Stimulated activated CD4-positive, alpha-beta T cell treated with anti-CD3 and anti-CD28 coated beads, TNF-alpha, amount 100 ng/mL, for 48 hours (primary cell): ENCODE measurements at places on chromosomes 13 and 19.
A peak's percentile ranks its signal among the peaks of the same experiment; 100 is the strongest.

GRCh38 chr19:46787331-46788261 is 798 bp downstream of the SLC1A5 start:
- DNase-seq = peak; percentile 22

GRCh38 chr19:19368087-19368486 is 37.4 kb upstream of the GATAD2A start:
- DNase-seq = no peak

GRCh38 chr19:52248241-52248640 is 21.1 kb upstream of the ZNF766 start:
- peak; percentile 44 for DNase-seq

DNA sequence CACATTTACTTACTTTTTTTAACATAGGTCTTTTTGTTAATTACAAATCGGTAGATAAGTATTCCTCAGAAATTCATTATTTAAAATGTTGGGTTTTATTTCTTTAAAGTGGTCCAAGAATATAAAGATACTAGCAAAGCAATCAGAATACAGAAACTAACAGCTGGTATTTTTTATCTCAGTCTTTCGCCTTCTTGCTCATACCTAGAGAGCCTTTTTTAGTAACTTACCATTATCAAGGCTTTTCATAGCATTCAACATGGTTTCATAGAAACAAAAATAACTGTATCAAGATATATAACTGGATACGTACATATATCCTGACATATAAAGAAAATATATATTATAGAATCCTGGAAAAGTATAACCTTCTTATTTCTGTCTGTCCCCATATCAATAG is 227.8 kb upstream of the MIR17HG start:
- DNase-seq = no peak

DNA sequence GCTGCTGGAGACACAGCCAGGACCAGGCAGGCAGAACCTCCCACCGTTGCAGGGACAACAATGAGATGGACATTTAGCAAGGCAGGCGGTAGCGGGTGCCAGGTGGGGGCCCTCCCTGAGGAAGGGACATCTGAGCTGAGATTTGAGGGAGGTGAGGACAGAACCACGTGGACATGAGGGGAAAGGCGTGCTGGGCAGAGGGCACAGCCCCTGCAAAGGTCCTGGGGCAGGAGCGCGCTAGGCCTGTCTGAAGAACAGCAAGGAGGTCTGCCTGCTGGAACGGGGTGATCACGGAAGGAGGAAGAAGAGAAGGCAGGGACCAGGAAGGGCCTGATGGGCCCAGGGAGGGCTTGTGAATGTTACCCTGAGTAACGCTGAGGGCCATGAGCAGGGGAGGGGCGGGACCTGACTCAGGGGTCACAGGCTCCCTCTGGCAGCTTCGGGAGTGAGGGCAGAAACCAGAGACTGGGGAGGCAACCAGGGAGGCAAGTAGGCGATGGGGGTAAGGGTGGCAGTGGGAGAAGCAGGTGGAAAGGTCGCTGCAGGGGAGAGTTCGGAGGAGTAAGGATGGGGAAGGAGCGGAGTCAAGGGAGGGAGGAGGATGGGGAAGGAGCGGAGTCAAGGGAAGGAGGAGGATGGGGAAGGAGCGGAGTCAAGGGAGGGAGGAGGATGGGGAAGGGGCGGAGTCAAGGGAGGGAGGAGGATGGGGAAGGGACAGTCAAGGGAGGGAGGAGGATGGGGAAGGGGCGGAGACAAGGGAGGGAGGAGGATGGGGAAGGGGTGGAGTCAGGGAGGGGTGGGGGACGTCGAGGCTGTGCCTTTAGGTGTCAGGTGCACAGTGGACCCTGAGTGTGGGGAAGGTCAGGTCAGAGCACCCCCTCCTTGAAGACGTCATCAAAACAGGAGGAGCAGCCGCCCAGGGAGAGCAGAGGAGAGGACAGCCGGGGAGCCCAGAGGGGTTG is 15.7 kb upstream of the B3GNT3 start:
- DNase-seq = no peak

DNA sequence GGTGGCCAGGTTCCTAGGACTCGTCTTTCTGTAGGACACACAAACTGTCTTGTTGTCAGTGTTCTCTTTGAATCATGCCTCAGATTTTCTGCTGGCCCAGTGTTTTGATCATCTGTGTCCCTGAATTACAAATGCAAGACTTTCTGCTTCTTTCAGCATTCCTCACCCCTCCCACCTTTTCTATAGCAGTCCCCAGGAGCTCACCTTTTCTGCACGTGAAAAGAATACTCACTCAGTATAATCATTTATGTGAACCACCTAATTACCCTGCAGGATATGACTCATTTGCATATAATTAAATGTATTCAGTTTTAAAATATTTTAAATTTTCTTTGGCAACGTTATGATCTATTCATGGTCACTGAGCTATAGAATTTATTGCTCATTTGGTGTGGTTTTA is 389.2 kb downstream of the ITGBL1 start:
- DNase-seq = no peak

DNA sequence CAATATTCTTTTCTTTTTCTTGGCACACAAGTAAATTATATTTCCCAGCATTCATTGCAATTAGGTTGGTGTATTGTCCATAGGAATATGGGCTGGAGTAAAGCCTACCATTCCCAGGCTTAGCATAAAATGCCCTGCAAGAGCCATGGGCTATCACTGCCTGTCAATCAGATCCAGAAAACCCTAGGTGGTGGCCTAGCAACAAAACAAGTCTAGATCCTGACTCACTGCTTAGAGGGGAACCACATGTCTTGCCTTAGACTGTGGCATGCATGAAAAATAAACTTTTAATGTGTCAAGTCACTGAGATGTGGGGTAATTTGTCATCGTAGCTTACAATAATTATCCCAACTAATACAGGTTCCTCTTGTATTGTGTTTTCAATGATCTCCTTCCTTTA is 16.2 kb downstream of the SOX21 start:
- DNase-seq = no peak

- DNase-seq = peak; percentile 44
Observed at GRCh38 chr19:6802336-6803035, 30.0 kb downstream of the VAV1 start.

GRCh38 chr13:93589788-93590187 is 363.2 kb downstream of the GPC6 start:
- no peak for DNase-seq

- DNase-seq = no peak
Observed at GRCh38 chr13:105960326-105960725, 575.1 kb downstream of the EFNB2 start.

DNA sequence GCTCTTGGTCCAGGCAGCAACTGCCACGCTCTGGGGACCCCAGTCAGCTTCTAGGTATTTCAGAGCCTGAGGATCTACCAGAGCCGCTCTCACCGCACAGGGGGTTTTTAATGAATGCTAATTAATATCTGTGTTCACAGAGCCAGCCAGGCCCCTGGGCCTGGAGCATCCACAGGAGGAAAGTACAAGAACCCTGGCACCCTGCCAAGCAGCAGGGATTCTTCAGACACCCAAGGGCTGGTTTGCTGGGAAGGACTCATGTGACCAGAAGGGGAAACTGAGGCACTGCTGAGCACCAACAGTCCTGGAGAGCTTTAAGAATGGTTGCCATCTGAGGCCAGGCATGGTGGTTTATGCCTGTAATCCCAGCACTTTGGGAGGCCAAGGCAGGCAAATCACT is 38.0 kb upstream of the ADGRE5 start:
- DNase-seq = no peak

- DNase-seq = no peak
Observed at GRCh38 chr13:112719556-112719955, 29.7 kb downstream of the ATP11A start.

DNA sequence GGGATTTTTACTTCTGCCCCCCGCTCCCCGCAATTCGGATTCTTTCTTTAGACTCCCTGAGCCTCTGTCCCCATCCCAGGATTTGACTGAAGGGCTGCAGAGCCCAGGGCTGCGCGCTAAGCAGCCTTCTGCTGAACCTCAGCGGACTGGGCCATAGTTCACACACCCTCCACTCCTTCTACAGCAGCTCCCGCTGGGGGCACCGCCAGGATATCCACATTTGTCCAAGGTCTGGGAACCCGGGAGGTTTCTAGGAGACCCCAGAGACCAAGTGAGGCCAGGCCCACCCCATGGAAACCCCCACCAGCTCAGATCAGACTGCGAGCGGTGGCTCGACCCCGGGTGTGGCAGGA is 463.3 kb downstream of the ITGBL1 start:
- DNase-seq = no peak

- peak; percentile 51 for DNase-seq
Observed at GRCh38 chr19:46713781-46714443, 3.0 kb downstream of the PRKD2 start.

- no peak for DNase-seq
Observed at GRCh38 chr13:79385694-79386093, 20.4 kb downstream of the RBM26 start.

- DNase-seq = no peak
Observed at GRCh38 chr13:73090116-73090822, 31.5 kb downstream of the KLF5 start.

DNA sequence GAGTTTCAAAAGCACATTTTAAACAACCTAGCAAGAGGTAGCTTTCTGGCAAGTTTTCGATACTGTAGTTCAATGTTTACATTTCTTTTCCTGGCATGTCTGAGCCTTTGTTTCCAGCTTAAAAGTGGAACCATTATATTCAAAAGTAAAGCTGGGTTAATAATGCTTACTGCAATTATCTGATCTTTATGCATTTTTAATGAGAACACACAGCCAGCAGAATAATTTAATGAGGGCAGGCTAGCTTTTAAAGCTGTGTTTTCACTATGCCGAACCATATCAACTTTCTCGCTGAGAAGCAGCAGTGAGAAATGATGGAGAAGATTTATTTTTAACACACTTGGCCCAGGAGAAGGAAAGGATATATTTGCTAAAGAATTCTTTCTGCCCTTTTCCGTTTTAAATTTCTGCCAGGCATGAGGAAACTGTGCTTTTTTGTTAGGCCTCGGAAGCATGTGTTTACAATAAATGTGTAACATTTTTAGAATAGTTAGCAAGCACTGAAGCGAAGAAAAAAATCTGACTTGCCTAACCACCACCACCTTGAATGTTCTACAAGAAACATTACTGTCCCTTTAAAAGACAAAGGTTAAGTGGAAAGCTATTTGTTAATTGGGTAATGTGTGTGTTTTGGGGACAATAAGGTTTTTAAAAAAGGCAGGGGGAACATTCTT is 1.0 kb downstream of the MBNL2 start:
- no peak for DNase-seq

DNA sequence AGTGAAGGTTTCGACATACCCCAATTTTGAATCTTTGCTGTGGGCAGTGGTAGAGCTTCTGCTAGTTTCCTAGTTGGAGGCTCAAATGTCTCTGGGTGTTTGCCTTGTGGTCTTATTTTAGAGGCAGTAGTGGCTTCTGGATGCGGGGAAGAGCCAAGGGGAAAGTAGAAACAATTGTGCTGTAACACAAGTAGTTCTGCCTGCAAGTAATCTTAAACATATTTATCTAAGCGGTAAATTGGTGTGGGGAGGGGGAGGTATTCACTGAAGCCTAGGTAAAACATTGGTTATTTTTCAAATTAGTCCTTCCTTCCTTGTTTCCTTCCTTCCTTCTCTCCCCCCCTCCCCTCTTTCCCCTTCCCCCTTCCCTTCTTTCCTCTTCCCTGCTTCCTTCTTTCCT is at the start of gene PCDH20:
TSS of gene PCDH20 (minus strand) at position 101 of the 400 bp plus-strand sequence. CDS start 691 bp downstream, outside the sequence.
- DNase-seq = no peak

DNA sequence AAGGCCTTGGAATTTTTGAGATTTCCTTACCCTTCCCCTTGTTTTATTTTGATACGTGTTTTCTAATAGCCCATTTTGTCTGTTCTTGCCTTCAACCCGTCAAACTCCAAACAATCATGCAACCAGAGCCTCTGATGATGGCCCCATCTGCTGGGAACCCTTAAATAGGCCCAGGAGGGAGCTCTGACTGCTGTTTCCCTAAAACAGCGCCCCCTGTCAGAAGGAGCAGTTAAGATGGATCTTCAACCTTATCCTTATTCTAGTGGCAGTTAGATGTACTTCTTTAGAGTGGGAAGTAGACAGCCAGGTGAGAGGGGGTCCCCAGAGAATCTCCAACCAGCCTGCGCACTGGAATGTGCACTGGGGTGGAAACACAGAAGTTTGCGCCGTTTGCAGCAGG is 1031.0 kb upstream of the PCDH9 start:
- DNase-seq = no peak

GRCh38 chr13:92886535-92887077 is 340.0 kb upstream of the GPC6 start:
- no peak for DNase-seq

DNA sequence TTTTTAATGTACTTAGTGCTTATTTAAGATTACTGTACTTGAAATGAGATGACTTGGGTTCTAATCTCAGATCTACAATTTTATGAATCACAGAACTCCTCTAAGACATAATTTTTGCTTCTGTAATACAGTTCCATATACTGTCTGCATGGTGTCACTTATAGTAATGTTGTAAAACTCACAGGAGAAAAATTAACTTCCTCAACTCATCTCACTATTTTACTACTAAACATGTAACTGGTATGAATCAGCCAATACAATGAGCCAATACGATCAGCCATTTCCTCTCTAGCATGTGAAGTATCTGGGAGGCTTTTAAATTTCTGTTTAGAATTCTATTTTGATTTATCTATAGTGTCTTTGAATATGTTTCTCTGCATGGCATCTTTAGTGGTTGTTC is 85.3 kb downstream of the NHLRC3 start:
- DNase-seq = no peak

GRCh38 chr13:19068691-19069090 is 112.9 kb downstream of the TUBA3C start:
- DNase-seq = no peak

DNA sequence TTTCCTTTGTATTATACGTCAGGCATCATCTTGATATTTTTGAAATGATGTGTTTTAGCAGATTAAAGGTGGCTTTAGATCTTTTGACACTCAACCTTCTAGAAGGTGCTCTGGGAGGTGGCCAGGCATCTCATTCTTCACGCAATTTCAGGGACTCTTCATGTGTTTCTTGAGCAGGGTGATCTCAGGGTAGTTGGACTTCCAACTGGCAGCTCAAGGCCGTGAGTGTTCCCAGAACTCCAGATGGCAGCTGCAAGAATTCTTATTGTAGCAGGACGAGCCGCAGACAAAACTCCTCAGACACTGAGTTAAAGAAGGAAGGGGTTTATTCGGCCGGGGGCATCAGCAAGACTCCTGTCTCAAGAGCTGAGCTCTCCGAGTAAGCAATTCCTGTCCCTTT is 82.5 kb upstream of the UBAC2 start:
- no peak for DNase-seq
